Renal pelvis (tissue), 12 donors: ENCODE measurements at places on chromosomes 6 and 20. TPM values are rescaled to one million over a fixed set of nuclear protein-coding genes. Genes with fewer than 3 reads are reported as not detected.
A peak's percentile ranks its signal among the peaks of the same experiment; 100 is the strongest.

GRCh38 chr20:56875052-56875659 lies 246.1 kb downstream of the TFAP2C start:
- no peak for DNase-seq

Gene MRAP2
- polyA plus RNA-seq, result 3.2 TPM

GRCh38 chr6:93419304-93420162 lies at the start of gene EPHA7:
Gene EPHA7 (minus strand): TSS chr6:93419559. CDS start chr6:93419341, 218 bp downstream.
- peak; percentile 97 for DNase-seq

Gene IDH3B
- polyA plus RNA-seq, result 141 TPM

DNA sequence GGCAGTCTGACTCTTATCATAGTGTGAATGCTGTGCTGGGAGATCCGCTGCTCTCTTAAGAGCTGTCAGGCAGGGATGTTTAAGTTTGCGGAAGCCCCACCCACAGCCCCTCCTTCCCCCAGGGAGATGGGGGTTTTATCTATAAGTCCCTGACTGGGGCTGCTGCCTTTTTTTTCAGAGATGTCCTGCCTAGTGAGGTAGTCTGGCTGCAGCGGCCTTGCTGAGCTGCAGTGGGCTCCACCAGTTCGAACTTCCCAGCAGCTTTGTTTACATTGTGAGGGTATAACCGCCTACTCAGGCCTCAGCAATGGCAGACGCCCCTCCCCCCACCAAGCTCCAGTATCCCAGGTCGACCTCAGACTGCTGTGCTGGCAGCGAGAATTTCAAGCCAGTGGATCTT lies 75.7 kb upstream of the UST start:
- DNase-seq, result no peak

GRCh38 chr6:12228447-12229146 lies 61.6 kb upstream of the EDN1 start:
- DNase-seq, result no peak

GRCh38 chr6:116030770-116031169 lies 29.9 kb downstream of the FRK start:
- DNase-seq, result no peak

Gene PPP2R5D
- 62.5 TPM for polyA plus RNA-seq

- DNase-seq, result no peak
Measured at GRCh38 chr6:104357928-104358327, 501.8 kb downstream of the HACE1 start.

Gene CTAGE9
- not detected for polyA plus RNA-seq

- DNase-seq, result no peak
Measured at GRCh38 chr20:24977797-24978196, 14.8 kb downstream of the APMAP start.

Gene CCN5
- 0.22 TPM for polyA plus RNA-seq

DNA sequence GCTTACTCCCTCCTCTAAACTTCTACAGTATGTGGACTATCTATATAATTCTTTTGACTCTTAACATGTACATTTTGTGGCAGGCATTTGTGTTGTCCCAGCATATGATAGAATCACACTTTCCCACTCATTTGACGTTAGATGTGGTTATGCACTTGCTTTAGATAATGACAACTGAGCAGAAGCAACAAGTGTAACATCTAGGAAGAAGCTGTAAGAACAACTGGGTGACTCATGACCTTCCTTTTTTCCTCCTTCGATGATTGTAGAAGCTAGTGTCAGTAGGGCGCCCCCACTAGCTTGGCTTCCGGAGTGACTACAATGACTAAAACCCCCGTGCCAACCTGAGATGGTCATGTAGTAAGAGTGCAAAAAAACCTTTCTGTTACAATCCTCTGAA lies 74.6 kb upstream of the CEP85L start:
- DNase-seq, result no peak

DNA sequence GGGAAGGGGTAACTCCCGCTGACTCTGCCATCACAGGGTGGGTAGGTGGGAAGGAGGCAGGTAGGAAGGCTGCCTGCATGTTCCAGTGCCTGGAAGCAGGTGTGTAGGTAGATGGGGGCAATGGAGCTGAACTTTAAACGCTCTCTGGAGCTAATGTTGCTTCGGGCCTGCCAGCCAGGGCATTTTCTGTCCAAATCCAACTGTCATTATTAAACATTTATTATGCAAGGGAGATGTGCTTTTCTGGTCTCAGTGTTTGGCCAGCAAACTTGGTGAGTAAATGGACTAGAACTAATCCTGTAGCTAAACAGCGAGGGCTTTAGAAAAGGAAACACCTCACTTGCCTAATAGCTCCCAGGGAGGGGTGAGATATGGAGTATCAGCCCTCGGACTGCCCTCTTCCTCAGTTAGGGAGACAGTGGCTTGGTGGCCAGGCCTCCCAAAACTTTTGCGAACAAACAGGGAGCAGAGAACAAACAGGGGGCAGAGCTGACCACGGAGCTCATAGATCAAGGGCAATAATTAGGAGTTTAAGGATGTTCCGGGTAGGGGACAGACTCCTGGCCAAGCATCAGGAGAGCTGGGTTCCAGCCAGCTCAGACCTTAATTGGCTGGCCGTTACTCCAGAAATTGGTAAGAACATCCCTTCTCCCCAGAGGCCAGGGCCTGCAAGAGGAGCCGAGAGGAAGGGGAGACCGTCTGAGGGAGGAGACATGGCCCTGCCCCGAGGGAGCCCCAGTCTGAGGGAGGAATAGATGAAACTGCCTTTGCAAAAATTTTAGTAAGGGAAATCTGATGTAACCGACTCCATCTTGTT lies 131.1 kb downstream of the VEGFA start:
- no peak for DNase-seq

DNA sequence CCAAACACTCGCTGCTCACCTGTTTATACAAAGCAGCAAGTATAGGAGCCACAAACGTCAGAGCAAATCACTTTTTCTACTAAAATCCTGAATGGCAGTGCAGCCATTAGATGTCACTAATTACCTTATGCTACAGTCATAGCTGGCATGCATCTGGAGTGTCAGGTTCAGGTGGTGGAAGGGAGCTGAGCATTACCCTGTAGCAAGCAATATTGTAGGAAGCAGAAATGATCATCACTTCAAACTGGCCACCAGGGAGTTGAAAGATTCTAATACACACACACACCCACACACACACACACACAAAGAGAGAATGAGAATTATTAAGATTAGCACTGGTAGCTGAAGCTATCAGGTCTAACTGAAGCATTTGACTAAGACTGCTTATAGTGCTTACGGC lies 75.8 kb downstream of the EFHC1 start:
- DNase-seq, result no peak
